ENCODE measurements at places on chromosomes 7 and 10. TPM values are rescaled to one million over a fixed set of nuclear protein-coding genes. Genes with fewer than 3 reads are reported as not detected.
A peak's percentile ranks its signal among the peaks of the same experiment; 100 is the strongest.

DNA sequence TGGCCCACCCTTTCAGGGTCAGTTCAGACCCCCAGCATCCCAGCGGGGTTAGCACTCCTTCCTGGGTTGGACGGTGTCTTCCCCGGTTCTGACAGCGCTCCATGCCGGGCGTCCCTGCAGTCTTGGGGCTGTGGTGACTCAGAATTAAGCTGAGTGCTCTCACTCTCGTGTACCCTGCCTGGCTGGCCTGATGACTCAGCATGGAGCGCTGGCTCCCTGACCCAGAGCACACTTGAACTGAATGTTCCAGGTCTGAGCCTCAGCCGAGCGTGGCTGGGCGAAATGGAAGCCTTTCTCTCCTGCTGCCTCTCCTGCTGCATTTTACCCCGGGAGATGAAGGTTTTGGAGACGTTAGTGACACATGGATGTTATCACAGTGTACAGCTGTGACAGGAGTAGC lies 7.1 kb downstream of the BAG3 start:
- peaks cover 4% of the 10 kb centered on the region for H3K4me1 ChIP-seq
- no peaks in the 10 kb centered on the region for H3K27me3 ChIP-seq
- DNase-seq: peak; percentile 67
- H3K27ac ChIP-seq: peak overlapping the region; percentile 65

DNA sequence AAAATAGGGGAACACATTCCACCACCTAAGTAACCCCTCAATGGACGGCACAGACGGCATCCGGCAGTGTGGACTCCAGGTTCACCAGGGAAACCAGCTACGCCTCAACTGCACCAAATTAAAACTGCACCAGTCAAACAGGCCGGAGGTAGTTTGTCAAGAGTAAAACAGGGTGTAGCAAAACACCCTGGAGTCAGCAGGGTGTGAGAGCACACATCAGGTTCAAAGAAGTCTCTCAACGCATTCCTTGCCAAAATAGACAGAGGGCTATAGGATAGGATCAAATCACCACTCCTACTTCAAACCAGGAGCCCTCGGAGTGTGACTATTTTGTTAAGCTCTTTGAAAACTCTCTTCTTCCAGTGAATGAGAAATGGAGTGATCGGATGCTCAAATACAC lies 135.9 kb downstream of the PARD3 start:
- H3K27ac ChIP-seq: no peak overlapping the region
- H3K4me3 ChIP-seq: no peak overlapping the region
- no peak for DNase-seq
- H3K4me1 ChIP-seq: no peaks in the 10 kb centered on the region
- no peaks in the 10 kb centered on the region for H3K36me3 ChIP-seq

TBC1D12 gene
- 30.0 TPM for total RNA-seq

MYL10 gene
- not detected for total RNA-seq

All from tibial nerve (tissue), 4 donors.